ENCODE measurements at places on chromosomes 7 and 10. TPM values are rescaled to one million over a fixed set of nuclear protein-coding genes. Genes with fewer than 3 reads are reported as not detected.

MLLT10 gene
- 36.1 TPM for total RNA-seq

KLF14 gene
- total RNA-seq: not detected

H2AZ2 gene
- 69.1 TPM for total RNA-seq

SPDYE5 gene
- not detected for total RNA-seq

IL2RA gene
- total RNA-seq: not detected

HOXA5 gene
- 2.4 TPM for total RNA-seq

SAP25 gene
- total RNA-seq: not detected

CCL26 gene
- total RNA-seq: 1.2 TPM

Measured in fibroblast of the aortic adventitia (primary cell).